ENCODE measurements at places on chromosomes 2 and 18.
A peak's percentile ranks its signal among the peaks of the same experiment; 100 is the strongest.

- no peaks in the 10 kb centered on the region for H3K4me1 ChIP-seq
- peak; percentile 12 for DNase-seq
- H3K27ac ChIP-seq = no peak overlapping the region
- H3K4me3 ChIP-seq = no peak overlapping the region
- H3K27me3 ChIP-seq = no peaks in the 10 kb centered on the region
Observed at GRCh38 chr2:226423498-226423960, 376.1 kb downstream of the IRS1 start.

- no peak overlapping the region for H3K27ac ChIP-seq
- H3K36me3 ChIP-seq = no peaks in the 10 kb centered on the region
- H3K4me3 ChIP-seq = no peak overlapping the region
- no peak for DNase-seq
Observed at GRCh38 chr2:198314559-198315153, 510.3 kb downstream of the PLCL1 start.

GRCh38 chr18:2534906-2535305 is 36.4 kb downstream of the METTL4 start:
- no peak for DNase-seq
- H3K4me3 ChIP-seq = no peak overlapping the region
- no peak overlapping the region for H3K27ac ChIP-seq

GRCh38 chr2:22701561-22702160 is 683.3 kb upstream of the KLHL29 start:
- H3K27ac ChIP-seq = no peak overlapping the region
- DNase-seq = no peak
- H3K36me3 ChIP-seq = no peaks in the 10 kb centered on the region
- H3K4me1 ChIP-seq = no peaks in the 10 kb centered on the region
- no peaks in the 10 kb centered on the region for H3K27me3 ChIP-seq

- H3K4me3 ChIP-seq = no peak overlapping the region
- peaks cover 6% of the 10 kb centered on the region for H3K27me3 ChIP-seq
- H3K36me3 ChIP-seq = no peaks in the 10 kb centered on the region
- no peak overlapping the region for H3K27ac ChIP-seq
- DNase-seq = no peak
Observed at GRCh38 chr2:230589025-230589424, 123.6 kb upstream of the CAB39 start.

DNA sequence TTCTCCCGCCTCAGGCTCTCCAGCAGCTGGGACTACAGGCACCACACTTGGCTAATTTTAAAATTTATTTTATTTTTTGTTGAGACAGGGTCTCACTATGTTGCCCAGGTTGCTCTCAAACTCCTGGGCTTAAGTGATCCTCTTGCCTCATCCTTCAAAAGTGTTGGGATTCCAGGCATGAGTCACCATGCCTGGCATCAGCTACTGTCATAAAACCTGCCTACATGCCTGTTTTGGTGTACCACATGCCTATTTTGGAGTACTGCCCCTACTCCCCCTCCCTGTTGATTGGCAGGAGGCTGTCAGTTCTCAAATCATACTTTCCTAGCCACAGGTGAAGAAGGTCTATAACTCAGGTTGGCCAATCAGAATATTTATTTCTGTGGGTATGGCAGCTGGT is 64.0 kb downstream of the CHST9 start:
- no peaks in the 10 kb centered on the region for H3K36me3 ChIP-seq
- H3K27ac ChIP-seq = no peak overlapping the region
- no peak for DNase-seq
- no peak overlapping the region for H3K4me3 ChIP-seq

DNA sequence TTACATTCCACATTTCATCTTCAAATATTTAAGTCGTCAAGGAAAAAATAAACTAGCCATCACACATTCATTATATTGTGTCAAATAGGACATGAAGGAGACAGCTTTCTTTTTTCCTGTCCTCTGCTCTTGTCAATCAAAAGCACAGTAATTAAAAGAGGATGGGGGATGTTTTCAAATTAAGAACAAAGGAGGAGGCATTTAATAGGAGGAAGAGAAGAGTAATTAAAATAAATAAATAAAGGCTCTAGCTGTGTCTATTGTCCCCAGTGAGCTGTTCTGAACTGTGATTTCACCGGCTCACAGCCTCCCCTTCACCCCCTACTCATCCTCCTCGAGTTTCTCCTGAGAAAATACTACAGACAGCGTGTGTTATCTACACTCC is 1377.1 kb upstream of the PIK3C3 start:
- DNase-seq = no peak
- H3K27ac ChIP-seq = no peak overlapping the region
- no peaks in the 10 kb centered on the region for H3K4me1 ChIP-seq

DNA sequence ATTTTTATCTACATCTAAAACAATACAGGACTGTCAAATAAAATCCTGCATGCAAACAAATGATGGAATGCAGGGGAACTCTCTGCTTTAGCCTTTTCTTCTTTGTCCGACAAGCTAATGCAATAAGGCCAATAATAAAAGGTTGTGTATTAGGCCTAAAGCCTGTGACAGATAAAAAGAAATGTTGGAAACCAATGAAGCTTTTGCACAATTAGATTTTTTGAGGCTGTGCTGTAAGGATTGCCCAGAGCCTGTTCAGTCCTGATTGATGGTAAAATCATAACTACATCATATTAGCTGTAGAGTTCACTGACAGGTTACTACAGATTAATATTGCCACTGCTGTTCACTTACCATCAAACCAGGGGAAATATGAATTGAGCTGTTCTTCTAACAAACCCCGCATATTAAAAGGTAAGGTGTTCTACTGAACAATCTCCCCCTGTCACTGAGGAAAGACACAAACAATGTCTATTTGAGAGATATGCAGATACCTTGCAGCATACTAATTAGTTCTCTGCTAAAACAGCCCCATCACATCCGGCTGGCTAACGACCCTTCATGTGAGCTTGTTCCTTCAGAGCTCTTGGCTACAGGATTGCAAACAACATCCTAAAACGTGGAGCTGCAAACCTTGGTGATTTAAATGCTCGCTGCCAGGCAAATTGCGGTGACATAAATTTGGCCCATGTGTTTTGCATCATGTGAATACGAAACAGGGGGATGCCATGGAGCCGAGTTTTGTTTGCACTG is 305.4 kb downstream of the MTX2 start:
- DNase-seq = no peak
- no peak overlapping the region for H3K4me3 ChIP-seq
- no peaks in the 10 kb centered on the region for H3K4me1 ChIP-seq
- H3K27me3 ChIP-seq = peaks cover 30% of the 10 kb centered on the region

- H3K4me1 ChIP-seq = no peaks in the 10 kb centered on the region
- H3K36me3 ChIP-seq = no peaks in the 10 kb centered on the region
- DNase-seq = no peak
- H3K27ac ChIP-seq = no peak overlapping the region
Observed at GRCh38 chr2:27977731-27978312, 87.3 kb downstream of the BABAM2 start.

DNA sequence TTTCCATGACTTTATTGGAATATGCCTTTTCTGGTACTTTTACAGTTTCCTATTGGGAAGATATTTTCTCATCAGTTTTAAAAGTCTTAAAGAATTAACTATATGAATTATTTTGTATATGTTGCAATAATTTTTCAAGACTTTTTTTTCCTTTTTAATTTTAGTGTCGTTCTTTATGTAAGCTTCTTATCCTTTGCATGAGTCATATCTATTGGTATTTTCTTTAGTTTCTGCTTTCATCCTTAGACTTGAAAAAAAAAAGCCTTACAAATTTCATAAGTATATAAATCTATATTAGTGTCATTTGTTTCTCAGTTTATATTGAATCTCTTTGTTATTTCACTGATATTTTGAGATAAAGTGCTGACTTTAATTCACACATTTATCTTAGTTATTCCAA is 94.9 kb downstream of the DSEL start:
- no peaks in the 10 kb centered on the region for H3K36me3 ChIP-seq
- no peak overlapping the region for H3K27ac ChIP-seq
- no peaks in the 10 kb centered on the region for H3K4me1 ChIP-seq
- H3K4me3 ChIP-seq = no peak overlapping the region
- no peaks in the 10 kb centered on the region for H3K27me3 ChIP-seq

GRCh38 chr2:10285556-10286198 is 17.0 kb upstream of the HPCAL1 start:
- H3K36me3 ChIP-seq = no peaks in the 10 kb centered on the region
- peak; percentile 72 for DNase-seq
- H3K4me3 ChIP-seq = no peak overlapping the region

- H3K4me3 ChIP-seq = no peak overlapping the region
- no peaks in the 10 kb centered on the region for H3K27me3 ChIP-seq
- no peaks in the 10 kb centered on the region for H3K4me1 ChIP-seq
- no peaks in the 10 kb centered on the region for H3K36me3 ChIP-seq
Observed at GRCh38 chr2:235841863-235842262, 326.3 kb downstream of the GBX2 start.

GRCh38 chr2:68390114-68390513 is 25.0 kb downstream of the PLEK start:
- H3K4me3 ChIP-seq = no peak overlapping the region
- peak overlapping the region; percentile 28 for H3K27ac ChIP-seq
- no peaks in the 10 kb centered on the region for H3K27me3 ChIP-seq

DNA sequence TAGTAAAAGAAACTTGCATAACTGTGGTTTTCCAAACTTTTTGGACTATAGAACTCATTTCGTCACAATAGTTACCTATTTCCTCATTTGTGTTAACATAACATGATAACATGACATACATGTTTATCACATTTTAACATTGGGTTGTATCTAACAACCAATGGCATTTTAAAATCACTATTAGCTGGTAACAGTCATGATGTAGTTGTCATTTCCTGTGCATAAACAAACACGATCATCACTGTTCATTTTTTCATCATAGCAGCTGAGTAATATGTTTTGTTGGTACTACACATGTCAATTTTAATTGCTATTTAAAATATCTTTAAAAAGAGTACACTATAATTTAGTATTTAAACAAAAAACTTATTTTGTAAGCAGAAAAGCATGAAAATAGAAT is 402.4 kb downstream of the SATB2 start:
- no peaks in the 10 kb centered on the region for H3K4me1 ChIP-seq
- no peaks in the 10 kb centered on the region for H3K27me3 ChIP-seq
- no peak overlapping the region for H3K4me3 ChIP-seq
- no peak for DNase-seq
- H3K36me3 ChIP-seq = no peaks in the 10 kb centered on the region

DNA sequence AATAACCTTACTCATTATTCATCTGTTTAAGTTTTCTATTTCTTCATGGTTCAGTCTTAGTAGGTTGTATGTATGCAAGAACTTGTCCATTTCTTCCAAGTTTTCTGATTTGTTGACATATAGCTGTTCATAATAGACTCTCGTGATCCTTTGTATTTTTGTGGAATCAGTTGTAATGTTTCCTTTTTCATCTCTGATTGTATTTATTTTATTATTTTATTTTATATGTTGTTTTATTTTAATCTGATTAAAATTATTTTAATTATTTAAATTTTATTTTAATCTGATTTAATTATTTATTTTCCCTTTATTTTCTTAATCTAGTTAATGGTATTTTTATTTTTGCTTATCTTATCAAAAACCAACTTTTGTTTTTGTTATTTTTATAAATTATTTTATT is 43.5 kb upstream of the SLC9A2 start:
- H3K4me1 ChIP-seq = no peaks in the 10 kb centered on the region
- H3K36me3 ChIP-seq = no peaks in the 10 kb centered on the region
- DNase-seq = no peak
- no peak overlapping the region for H3K4me3 ChIP-seq
- H3K27ac ChIP-seq = no peak overlapping the region

DNA sequence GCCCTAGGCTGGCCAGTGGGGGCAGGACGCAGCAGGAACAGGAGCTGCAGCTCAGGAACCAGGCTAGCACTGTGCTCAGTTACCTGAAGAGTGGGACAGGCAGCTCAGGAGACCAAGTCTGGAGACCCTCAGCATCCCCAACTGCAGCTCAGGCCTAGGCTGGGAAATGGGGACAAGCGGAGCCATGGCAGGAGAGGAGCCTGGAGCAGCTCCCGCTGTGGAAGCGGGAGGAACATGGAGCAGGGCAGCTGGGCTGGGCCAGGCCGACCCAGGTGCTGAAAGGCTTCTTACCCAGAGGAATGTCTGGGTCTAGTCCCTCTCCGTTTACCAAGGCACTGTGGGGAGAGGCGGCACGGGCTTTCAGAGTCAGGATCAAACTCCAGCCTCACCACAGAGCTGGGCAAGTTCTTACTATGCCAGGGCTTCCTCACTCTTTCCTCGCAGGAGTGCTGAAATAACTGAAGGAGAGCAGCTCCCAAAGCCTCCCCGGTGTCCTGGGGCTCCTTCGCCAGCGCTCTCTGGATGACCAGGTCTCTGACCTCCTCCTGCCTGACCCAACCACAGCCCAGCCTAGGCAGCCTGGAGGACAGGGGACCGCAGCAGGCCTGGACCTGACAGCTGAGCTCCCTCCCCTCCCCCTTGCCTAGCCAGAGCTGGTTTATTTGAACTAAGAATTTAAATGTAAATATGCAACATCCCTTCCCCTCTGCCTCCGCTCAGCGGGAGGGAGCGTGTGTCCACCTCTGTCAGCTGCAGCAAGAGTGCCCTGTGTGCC is 247.8 kb upstream of the SIX2 start:
- H3K27me3 ChIP-seq = peaks cover 5% of the 10 kb centered on the region
- no peak overlapping the region for H3K27ac ChIP-seq
- H3K4me1 ChIP-seq = peaks cover 34% of the 10 kb centered on the region

DNA sequence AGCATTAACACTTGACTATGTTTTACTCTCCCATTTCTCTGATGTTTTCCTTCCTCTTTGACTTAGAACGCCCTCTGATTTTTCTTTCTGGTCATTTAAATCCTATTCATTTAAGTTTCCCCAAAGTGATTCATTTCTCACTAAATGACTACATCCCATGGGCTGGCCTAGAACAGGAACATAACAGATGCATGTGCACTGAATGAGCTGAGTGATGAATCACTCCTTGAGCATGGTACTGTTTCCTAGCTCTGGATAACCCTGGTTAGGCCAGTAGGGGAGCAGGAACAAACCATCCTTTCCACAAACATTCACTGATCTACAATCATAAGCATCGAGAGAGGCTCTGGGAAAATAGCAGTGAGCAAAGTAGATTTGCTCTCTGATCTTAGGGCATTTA is 221.9 kb upstream of the SETBP1 start:
- no peaks in the 10 kb centered on the region for H3K27me3 ChIP-seq
- DNase-seq = no peak
- no peaks in the 10 kb centered on the region for H3K4me1 ChIP-seq
- H3K27ac ChIP-seq = no peak overlapping the region

DNA sequence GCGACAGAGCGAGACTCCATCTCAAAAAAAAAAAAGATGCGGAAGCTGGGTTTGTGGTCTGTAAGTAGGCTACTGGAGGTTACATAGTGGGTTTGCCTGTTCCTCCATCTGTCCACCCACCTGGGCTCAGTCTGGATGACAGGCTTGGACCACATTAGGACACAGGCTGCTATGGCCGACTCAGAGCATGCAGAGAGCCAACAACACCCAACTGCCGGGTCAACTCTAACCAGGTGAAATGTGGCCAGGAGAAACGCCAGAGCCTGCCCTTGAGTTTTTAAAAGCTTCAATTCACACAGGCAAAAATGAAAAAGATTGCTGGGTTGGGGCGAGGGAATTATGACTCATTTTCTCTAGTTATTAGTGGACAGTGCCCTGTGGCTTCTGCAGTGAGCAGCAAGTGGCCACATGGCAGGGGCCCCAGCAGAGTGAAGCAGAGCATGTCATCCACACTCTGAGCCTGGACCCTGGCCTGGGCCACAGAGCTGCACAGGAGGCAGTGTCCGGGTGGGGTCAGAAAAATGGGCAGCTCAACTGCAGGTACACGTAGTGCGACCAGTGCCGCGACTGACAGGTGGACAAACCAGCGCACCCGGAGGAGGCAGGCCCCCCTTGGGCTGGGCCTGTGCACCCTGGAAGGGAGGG is 67.4 kb downstream of the BIN1 start:
- no peak for DNase-seq
- no peaks in the 10 kb centered on the region for H3K36me3 ChIP-seq
- H3K27me3 ChIP-seq = no peaks in the 10 kb centered on the region
- no peak overlapping the region for H3K4me3 ChIP-seq
- no peak overlapping the region for H3K27ac ChIP-seq
